Progenitor cell of endocrine pancreas (in vitro differentiated cells): ENCODE measurements at places on chromosomes 4 and X. TPM values are rescaled to one million over a fixed set of nuclear protein-coding genes. Genes with fewer than 3 reads are reported as not detected.
A peak's percentile ranks its signal among the peaks of the same experiment; 100 is the strongest.

GC gene
- total RNA-seq = 154 and 168 TPM in 2 replicates

- no peak overlapping the region for H3K4me3 ChIP-seq
- no peaks in the 10 kb centered on the region for H3K36me3 ChIP-seq
- no peak overlapping the region for H3K27ac ChIP-seq
- H3K27me3 ChIP-seq = no peaks in the 10 kb centered on the region
- no peak for DNase-seq
- H3K4me1 ChIP-seq = peaks cover 8% of the 10 kb centered on the region
Observed at GRCh38 chrX:9392445-9392844, 72.4 kb upstream of the TBL1X start.

- H3K4me3 ChIP-seq = no peak overlapping the region
- no peak for DNase-seq
- no peak overlapping the region for H3K27ac ChIP-seq
- peaks cover 3% of the 10 kb centered on the region for H3K36me3 ChIP-seq
- no peaks in the 10 kb centered on the region for H3K27me3 ChIP-seq
- H3K4me1 ChIP-seq = peaks cover 4% of the 10 kb centered on the region
Observed at GRCh38 chr4:135411251-135411650, 1209.7 kb upstream of the PABPC4L start.

HS3ST1 gene
- 1.9 and 3.4 TPM in 2 replicates for total RNA-seq

ARHGAP36 gene
- total RNA-seq = 0.36 and 0.42 TPM in 2 replicates

DNA sequence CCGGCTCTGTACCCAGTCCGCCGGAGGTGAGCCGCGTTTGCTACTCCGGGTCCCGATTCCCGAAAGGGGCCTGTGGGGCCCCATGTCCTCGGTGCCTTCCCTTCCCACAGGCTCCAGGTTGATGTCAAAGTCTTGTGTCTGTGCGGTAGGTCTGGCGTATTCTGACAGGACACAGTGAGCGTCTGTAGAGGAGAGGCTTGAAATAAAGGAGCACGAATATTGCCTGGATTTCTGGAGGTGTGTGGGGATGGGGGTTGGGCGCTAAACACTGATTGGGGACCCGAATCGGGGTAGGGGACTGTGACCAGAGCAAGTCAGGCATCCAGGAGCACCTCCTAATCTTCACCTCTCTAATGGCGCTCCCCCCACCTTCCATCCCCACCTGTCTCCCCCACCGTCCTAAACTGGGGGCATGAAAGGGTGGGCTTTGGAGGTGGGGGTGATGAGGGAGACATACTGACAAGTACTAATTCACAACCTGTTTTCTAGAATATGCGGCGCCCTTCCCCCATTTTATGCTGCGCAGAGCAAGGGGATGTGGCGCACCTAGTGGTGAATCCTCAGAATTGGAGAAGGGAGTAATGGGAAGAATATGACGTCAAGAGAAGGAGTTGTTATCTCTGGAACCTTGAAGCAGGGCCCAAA, 855 bp downstream of the GPRASP2 start:
- H3K27ac ChIP-seq = peak overlapping the region; percentile 90
- no peaks in the 10 kb centered on the region for H3K4me1 ChIP-seq
- no peak for DNase-seq
- H3K27me3 ChIP-seq = peaks cover 11% of the 10 kb centered on the region

DNA sequence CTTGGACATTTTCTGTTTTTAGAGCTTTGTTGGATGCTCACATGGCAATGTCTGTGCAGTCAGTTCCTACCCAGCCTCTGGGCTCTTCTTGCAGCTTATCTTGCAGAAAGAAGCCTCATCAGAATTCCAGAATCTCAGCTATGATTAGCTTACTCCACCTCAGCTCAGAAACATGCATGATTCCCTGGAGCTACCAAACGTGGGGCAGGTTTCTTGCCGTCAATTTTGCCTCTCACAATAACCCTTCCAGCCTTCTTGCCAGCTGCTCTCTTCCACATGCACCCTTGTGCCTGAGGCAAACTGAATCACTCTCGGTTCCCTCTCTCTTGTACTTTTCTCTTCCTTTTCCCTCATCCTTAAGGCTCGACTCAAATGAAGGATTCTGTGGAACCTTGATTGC, 141.4 kb downstream of the PTTG2 start:
- H3K27me3 ChIP-seq = no peaks in the 10 kb centered on the region
- peaks cover 12% of the 10 kb centered on the region for H3K36me3 ChIP-seq
- no peak for DNase-seq
- H3K4me1 ChIP-seq = peaks cover 2% of the 10 kb centered on the region
- H3K27ac ChIP-seq = peak overlapping the region; percentile 11

DNA sequence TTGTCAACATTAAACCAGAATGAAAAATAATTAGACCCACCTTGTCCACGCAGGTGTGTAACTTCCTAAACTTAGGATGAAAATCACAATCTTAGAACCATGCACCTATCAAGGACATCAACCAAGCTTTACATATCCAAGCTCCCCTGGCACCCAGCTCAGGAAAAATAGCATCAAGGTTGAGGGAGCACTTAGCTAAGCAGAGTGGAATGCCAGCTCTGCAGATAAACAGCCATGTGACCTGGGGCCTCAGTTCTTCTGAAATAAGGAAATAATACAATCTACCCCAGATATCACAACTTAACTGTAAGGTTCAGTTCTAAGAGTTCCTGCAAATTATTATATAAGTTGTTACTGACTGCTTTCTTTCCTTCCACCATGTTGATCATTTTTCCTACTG, 64.7 kb downstream of the DHX15 start:
- H3K27me3 ChIP-seq = no peaks in the 10 kb centered on the region
- H3K4me3 ChIP-seq = no peak overlapping the region
- H3K27ac ChIP-seq = peak overlapping the region; percentile 66
- no peak for DNase-seq

DNA sequence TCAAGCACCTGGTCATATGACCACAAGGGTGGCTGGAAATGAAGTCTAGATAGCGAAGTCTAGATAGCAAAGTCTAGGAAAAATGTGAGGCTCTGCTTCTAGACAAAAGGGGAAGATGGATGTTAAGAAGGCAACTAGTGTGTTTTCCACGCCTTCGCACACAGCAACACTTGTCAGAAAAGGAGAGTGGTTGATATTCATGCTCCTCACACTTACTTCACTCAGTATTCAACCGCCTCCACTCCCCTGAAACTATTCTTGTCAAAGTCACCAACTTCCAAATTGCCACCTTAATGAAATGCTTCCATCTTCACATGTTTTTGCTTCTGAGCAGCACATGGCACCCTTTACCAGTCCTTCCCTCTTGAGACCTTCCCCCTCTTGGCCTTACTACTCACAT, 27.7 kb upstream of the DCLK2 start:
- H3K27ac ChIP-seq = no peak overlapping the region
- H3K36me3 ChIP-seq = no peaks in the 10 kb centered on the region
- DNase-seq = no peak
- no peak overlapping the region for H3K4me3 ChIP-seq

DNA sequence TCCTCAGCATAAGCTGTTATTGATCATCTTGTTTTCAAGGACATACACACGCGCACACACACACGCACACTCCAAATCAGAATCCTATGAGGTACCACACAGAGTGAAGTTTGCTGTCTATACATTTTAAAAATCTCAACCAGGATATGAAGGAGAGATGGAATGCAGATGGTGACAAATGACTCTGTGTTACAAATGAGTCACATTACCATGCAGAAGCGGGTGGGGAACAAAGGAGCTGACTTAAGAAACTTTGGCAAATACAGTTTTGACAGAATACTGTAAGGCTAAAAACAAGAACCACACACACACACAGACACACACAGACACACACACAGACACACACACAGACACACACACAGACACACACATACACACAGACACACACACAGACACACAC, 81.7 kb downstream of the RELL1 start:
- H3K4me1 ChIP-seq = peaks cover 13% of the 10 kb centered on the region
- peak overlapping the region; percentile 78 for H3K27ac ChIP-seq
- DNase-seq = no peak
- no peaks in the 10 kb centered on the region for H3K27me3 ChIP-seq
- H3K4me3 ChIP-seq = no peak overlapping the region

- H3K4me1 ChIP-seq = peaks cover 2% of the 10 kb centered on the region
- H3K4me3 ChIP-seq = no peak overlapping the region
- no peaks in the 10 kb centered on the region for H3K36me3 ChIP-seq
- H3K27me3 ChIP-seq = peaks cover 13% of the 10 kb centered on the region
- H3K27ac ChIP-seq = no peak overlapping the region
- DNase-seq = no peak
Observed at GRCh38 chr4:5165420-5166369, 114.4 kb downstream of the STK32B start.

MTCP1 gene
- total RNA-seq = 13.0 and 15.4 TPM in 2 replicates
